Renal pelvis (tissue), 12 donors: ENCODE measurements at places on chromosomes 4 and X. TPM values are rescaled to one million over a fixed set of nuclear protein-coding genes. Genes with fewer than 3 reads are reported as not detected.

DLG3 gene
- 39.5 TPM for polyA plus RNA-seq

CNKSR2 gene
- polyA plus RNA-seq = 1.1 TPM

STARD8 gene
- polyA plus RNA-seq = 20.3 TPM

IL13RA2 gene
- polyA plus RNA-seq = 1.1 TPM

FAM90A26 gene
- not detected for polyA plus RNA-seq

MORF4L2 gene
- polyA plus RNA-seq = 292 TPM

VMA21 gene
- polyA plus RNA-seq = 29.9 TPM

OTUD6A gene
- polyA plus RNA-seq = not detected

TXK gene
- 4.1 TPM for polyA plus RNA-seq

ATP2B3 gene
- polyA plus RNA-seq = 0.28 TPM

CLCN3 gene
- polyA plus RNA-seq = 70.2 TPM

FRG2 gene
- polyA plus RNA-seq = not detected

PNMA6E gene
- polyA plus RNA-seq = not detected

ETDA gene
- polyA plus RNA-seq = 0.50 TPM

CLDN34 gene
- not detected for polyA plus RNA-seq

NXF2B gene
- 1.8 TPM for polyA plus RNA-seq

JADE1 gene
- polyA plus RNA-seq = 39.9 TPM

SAGE1 gene
- not detected for polyA plus RNA-seq

PDE5A gene
- 40.5 TPM for polyA plus RNA-seq

FABP2 gene
- polyA plus RNA-seq = 0.09 TPM

ADRA2C gene
- 18.8 TPM for polyA plus RNA-seq

NAT8L gene
- polyA plus RNA-seq = 7.9 TPM

JADE3 gene
- 27.2 TPM for polyA plus RNA-seq

NIPAL1 gene
- 13.7 TPM for polyA plus RNA-seq

COL4A6 gene
- polyA plus RNA-seq = 18.6 TPM

REELD1 gene
- polyA plus RNA-seq = 1.1 TPM

GRPR gene
- 0.24 TPM for polyA plus RNA-seq

DDIT4L gene
- 2.6 TPM for polyA plus RNA-seq

GPR173 gene
- 13.8 TPM for polyA plus RNA-seq

GNL3L gene
- polyA plus RNA-seq = 17.8 TPM

CD99 gene
- 193 TPM for polyA plus RNA-seq

PDCL2 gene
- not detected for polyA plus RNA-seq

APELA gene
- polyA plus RNA-seq = 6.8 TPM

SPATA18 gene
- 1.1 TPM for polyA plus RNA-seq

GRIA3 gene
- polyA plus RNA-seq = 1.5 TPM

FGG gene
- polyA plus RNA-seq = not detected

DMRTC1 gene
- 1.1 TPM for polyA plus RNA-seq

AMTN gene
- not detected for polyA plus RNA-seq

HTN3 gene
- polyA plus RNA-seq = not detected

NSDHL gene
- 28.9 TPM for polyA plus RNA-seq

SOWAHD gene
- 1.2 TPM for polyA plus RNA-seq

AR gene
- polyA plus RNA-seq = 2.3 TPM

KIT gene
- polyA plus RNA-seq = 16.4 TPM

EDA2R gene
- 0.75 TPM for polyA plus RNA-seq

MAGEA4 gene
- not detected for polyA plus RNA-seq

CXCL3 gene
- not detected for polyA plus RNA-seq

SATL1 gene
- polyA plus RNA-seq = 0.61 TPM
